ENCODE measurements at places on chromosomes 7 and 10.

DNA sequence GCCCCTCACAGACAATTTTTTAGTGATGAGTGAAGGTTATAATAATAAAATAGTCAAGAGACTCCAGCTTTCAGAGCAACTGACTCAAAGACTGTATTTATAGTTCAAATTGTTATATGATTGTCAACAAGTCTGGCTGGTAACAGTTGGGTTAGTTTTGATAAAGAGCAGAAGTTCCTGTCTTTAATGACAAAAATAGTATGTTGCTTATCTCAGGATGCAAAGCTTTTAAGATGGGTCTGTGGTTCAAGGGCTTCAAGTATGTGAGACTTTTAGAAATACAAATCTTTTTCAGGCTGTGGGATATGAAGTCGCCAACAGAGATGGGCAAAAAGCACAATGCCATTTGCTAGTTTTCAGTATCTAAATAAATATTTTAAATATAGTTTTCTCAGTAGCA, 118.4 kb downstream of the ABCA13 start:
- H3K4me3 ChIP-seq: no peak overlapping the region
- no peak for DNase-seq
- no peaks in the 10 kb centered on the region for H3K27me3 ChIP-seq
- no peak overlapping the region for H3K27ac ChIP-seq
- H3K36me3 ChIP-seq: no peaks in the 10 kb centered on the region
- no peaks in the 10 kb centered on the region for H3K4me1 ChIP-seq

GRCh38 chr7:1913466-1914282, 243.6 kb downstream of the ELFN1 start:
- DNase-seq: no peak
- peaks cover 10% of the 10 kb centered on the region for H3K4me1 ChIP-seq
- H3K27ac ChIP-seq: peak overlapping the region; percentile 51

- no peak overlapping the region for H3K27ac ChIP-seq
- no peak for DNase-seq
- H3K4me3 ChIP-seq: no peak overlapping the region
- no peaks in the 10 kb centered on the region for H3K36me3 ChIP-seq
- no peaks in the 10 kb centered on the region for H3K27me3 ChIP-seq
Observed at GRCh38 chr7:38317515-38317914, 44.1 kb upstream of the TARP start.

DNA sequence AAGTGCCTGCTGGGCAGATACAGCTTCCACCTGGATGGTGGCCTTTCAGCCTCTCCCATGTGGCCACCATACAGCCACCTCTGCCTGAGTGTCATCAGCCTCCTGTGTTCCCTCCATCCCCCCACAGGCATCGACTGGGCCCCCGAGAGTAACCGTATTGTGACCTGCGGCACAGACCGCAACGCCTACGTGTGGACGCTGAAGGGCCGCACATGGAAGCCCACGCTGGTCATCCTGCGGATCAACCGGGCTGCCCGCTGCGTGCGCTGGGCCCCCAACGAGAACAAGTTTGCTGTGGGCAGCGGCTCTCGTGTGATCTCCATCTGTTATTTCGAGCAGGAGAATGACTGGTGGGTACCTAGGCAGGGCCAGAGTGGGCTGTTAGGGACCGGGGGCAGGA, 13.4 kb downstream of the ARPC1B start:
- H3K4me3 ChIP-seq: no peak overlapping the region
- no peak for DNase-seq
- no peaks in the 10 kb centered on the region for H3K27me3 ChIP-seq

GRCh38 chr7:138945821-138946220, 35.4 kb downstream of the KIAA1549 start:
- H3K27ac ChIP-seq: no peak overlapping the region
- no peak overlapping the region for H3K4me3 ChIP-seq
- no peak for DNase-seq

Data from gastrocnemius medialis (tissue), 4 donors.